ENCODE measurements at places on chromosomes 12 and 14.

DNA sequence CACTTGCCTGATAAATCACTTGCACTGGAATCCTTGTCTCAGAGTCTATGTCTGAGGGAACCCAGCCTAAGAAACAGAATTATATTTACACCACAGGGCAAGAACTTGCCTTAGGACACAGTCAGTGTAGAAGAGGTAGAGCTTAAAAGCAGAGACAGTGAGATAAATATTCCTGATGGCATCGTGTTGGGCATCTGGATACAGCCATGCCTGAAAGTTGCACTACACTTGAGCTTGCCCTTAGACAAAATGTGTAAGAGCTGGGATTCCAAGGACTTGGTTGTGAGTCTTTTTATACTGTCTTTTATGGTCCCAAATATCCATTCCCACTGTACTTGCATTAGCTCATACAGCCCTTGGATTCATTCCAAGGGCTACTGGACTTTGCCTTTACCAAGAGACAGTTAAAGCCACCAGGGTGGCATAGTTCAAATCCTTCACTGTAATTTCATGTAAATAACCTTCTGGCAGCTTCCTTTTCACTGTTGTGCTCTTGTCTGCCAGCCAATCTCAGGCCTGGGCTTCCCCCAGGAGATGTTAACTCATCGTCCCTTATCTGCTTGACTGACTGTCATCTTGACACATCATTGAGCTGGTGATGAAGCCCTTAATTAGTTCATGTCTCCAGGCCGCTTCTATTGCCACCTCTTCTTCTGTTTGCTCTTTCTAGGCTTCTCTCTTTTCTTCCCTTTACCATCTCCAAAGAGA is 577.9 kb upstream of the TBX3 start:
- no peak overlapping the region for H3K27ac ChIP-seq
- DNase-seq = no peak
- H3K36me3 ChIP-seq = no peaks in the 10 kb centered on the region
- H3K4me1 ChIP-seq = no peaks in the 10 kb centered on the region
- no peak overlapping the region for H3K4me3 ChIP-seq

DNA sequence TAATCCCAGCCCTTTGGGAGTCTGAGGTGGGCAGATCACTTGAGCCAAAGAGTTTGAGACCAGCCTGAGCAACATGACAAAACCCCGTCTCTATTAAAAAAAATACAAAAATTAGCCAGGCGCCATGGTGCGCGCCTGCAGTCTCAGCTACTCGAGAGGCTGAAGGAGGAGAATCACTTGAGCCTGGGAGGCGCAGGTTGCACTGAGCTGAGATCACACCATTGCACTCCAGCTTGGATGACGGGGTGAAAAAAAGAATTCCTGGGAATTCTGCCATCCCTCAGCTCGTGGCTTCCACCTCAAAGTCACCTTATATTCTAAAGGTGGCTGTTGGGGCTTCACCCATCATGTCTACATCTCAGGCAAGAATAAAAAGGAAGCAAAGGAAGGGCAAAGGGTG is 12.9 kb downstream of the BCL2L14 start:
- no peak overlapping the region for H3K4me3 ChIP-seq
- no peaks in the 10 kb centered on the region for H3K36me3 ChIP-seq
- no peaks in the 10 kb centered on the region for H3K27me3 ChIP-seq
- H3K27ac ChIP-seq = no peak overlapping the region
- no peak for DNase-seq
- no peaks in the 10 kb centered on the region for H3K4me1 ChIP-seq

DNA sequence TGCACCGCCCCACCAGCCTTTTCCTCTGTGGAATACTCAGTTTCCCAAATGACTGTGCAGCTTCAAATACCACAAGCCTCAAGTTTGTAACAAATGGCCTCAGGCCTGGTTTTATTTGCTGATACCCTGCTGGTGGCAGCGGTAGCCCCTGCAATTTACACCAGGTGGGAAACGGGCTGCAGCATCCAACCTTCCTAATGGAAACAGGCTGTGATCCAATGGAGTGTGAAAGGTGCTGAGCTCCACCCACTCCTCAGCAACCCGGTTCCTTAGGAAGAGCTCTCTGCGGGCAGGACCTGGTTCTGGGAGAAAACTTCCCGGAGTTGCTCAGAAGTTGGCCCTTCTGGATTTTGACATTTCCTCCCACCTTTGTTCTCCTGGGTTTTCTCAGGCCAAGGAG is 41.7 kb upstream of the LTA4H start:
- H3K36me3 ChIP-seq = no peaks in the 10 kb centered on the region
- no peaks in the 10 kb centered on the region for H3K27me3 ChIP-seq
- no peak for DNase-seq
- H3K27ac ChIP-seq = no peak overlapping the region

DNA sequence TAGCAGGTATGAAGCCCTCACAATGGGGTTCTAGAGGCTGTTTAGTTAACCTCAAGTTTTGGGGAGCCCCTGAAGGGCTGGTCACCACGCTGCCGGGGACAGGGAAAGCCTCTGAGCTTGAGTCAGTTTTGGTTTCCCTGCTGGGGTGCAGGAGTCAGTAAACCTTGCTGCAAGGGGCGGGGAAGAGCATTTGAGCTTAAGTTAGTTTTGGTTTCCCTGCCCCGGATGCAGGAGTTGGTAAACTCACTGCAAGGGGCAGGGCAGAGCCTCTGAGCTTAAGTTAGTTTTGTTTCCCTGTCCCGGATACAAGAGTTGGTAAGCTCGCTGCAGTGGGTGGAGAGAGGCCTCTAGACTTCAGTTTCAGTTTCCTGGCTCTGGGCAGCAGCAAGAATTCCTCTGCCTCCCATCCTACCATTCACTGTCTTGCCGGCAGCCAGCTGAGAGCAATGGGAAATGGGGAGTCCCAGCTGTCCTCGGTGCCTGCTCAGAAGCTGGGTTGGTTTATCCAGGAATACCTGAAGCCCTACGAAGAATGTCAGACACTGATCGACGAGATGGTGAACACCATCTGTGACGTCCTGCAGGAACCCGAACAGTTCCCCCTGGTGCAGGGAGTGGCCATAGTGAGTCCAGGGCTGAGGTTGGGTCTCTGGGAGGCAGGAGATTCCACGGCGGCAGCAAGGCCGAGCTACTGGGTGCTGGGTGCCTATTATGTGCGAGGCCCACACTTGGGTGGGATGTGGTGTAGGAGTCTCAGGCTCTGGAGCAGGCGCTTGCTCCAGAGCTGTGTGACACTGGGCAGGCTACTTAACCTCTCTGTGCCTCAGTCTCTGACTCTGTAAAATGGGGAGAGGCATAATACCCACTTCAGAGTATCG is at the start of gene OAS2:
Gene OAS2 (plus strand): TSS at position 357 of the 878 bp plus-strand sequence. CDS start 90 bp downstream, at position 447.
- H3K4me3 ChIP-seq = peak within 1 kb of the TSS; percentile 87
- peaks cover 26% of the 10 kb centered on the region for H3K4me1 ChIP-seq
- H3K27ac ChIP-seq = peak within 1 kb of the TSS; percentile 90
- H3K36me3 ChIP-seq = no peaks in the 10 kb centered on the region

DNA sequence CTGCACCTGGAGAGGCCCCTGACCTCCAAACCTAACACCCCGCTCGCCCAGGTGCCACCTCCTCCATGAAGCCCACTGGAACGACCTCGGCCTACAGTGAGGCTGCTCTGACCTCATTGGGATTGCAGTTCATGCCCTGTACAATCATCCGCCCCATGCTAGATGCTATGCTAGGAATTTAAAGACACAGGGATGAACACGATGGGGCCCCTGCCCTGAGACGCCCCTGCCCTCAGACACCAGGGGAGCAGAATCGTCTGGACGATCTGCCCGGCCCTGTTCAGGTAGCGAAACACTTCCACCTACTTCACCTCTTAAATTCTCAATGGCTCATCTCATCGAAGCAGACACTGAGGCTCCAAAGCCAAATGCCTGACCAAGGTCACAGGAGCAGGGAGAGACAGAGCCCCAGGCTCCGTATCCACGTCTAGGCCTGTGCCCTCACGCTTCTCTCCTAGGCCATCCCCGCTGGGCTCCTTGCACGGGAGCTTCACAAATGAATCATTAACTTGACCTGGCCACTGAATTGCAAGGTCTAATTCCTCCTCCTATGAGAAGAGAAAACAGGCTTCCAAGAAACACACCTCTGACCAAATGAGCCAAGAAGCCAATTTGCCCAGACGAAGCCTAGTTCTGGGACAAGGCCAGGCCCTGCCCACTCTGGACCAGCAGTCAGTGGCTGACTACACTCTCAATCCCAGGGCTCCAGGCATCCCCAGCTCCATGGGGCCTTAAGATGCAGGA is 35.2 kb downstream of the SCARB1 start:
- no peaks in the 10 kb centered on the region for H3K27me3 ChIP-seq
- H3K4me1 ChIP-seq = no peaks in the 10 kb centered on the region
- H3K36me3 ChIP-seq = no peaks in the 10 kb centered on the region
- DNase-seq = no peak

DNA sequence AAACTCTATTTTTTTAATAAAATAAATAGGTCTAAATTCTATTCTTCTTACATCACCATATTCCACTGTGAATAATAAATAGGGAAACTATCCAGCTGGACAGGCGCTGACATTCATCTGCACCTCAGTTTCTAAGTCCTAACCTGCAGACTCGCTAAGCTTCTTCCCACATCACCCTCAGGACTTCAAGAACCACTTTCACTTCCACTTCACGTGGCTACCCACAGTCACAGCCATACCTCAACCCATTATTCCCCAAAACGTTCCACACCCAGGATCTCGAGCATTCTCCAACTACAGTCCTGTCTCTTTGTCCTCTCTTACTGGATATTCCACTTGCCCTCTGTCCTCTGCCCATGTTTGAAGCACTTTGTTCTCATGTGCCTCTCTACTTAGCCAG is 71.1 kb downstream of the C2CD5 start:
- H3K4me3 ChIP-seq = no peak overlapping the region
- no peak overlapping the region for H3K27ac ChIP-seq
- H3K27me3 ChIP-seq = no peaks in the 10 kb centered on the region
- H3K36me3 ChIP-seq = peaks cover 47% of the 10 kb centered on the region
- no peaks in the 10 kb centered on the region for H3K4me1 ChIP-seq

GRCh38 chr12:111409403-111409779 is 3.7 kb downstream of the SH2B3 start:
- peak overlapping the region; percentile 67 for H3K27ac ChIP-seq
- no peak for DNase-seq
- H3K27me3 ChIP-seq = no peaks in the 10 kb centered on the region
- peak overlapping the region; percentile 94 for H3K4me3 ChIP-seq
- peaks cover 91% of the 10 kb centered on the region for H3K4me1 ChIP-seq

DNA sequence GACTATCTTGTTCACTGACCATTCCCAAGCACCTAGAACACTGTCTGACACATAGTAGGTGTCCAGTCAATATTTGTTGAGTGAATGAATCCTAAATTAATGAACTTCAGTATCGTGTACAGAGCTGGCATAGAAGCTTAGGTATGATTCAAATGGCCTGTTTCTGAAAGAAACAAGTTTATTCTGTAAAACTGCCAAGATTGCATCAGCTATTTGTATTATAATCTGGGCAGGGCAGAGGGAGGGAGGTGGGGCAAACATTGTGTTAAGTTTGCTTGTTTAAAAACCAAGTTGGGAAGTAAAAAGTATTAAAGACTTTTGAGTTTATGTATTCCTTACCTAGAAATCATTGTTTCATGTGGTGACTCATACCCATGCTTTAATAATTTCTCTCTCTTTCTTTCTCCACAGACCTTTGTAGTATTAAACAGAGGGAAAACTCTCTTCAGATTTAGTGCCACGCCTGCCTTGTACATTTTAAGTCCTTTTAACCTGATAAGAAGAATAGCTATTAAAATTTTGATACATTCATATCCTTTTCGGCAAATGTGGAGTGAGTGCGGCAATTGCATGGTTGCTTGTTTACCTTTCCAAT is 92.8 kb downstream of the SCN8A start:
- H3K27me3 ChIP-seq = no peaks in the 10 kb centered on the region
- no peaks in the 10 kb centered on the region for H3K36me3 ChIP-seq
- no peaks in the 10 kb centered on the region for H3K4me1 ChIP-seq
- H3K27ac ChIP-seq = no peak overlapping the region
- no peak overlapping the region for H3K4me3 ChIP-seq

- H3K4me3 ChIP-seq = no peak overlapping the region
- H3K27me3 ChIP-seq = no peaks in the 10 kb centered on the region
- no peak for DNase-seq
- H3K36me3 ChIP-seq = no peaks in the 10 kb centered on the region
- peaks cover 21% of the 10 kb centered on the region for H3K4me1 ChIP-seq
Observed at GRCh38 chr14:24083462-24083861, 10.6 kb upstream of the PCK2 start.

DNA sequence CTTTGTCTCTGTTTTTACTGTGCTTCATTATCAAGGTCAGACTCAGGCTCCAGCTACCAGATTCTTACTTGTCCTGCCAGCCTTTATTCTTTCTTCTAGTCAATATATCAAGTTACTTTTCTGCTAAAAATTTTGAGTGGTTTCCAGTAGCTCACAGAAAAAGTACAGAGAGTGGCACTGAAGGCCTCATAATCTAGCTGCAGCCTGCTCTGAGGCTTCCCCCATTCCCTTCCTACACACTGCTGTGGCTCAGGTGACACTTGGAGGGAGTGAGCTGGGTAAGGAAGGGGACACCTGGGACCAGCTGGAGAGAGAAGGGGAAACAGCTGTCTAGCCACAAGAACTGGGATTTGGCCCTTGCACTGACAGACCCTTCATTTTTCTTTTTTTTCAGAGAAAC is 25.4 kb downstream of the TTC6 start:
- no peak for DNase-seq
- no peak overlapping the region for H3K4me3 ChIP-seq
- H3K27me3 ChIP-seq = no peaks in the 10 kb centered on the region
- H3K27ac ChIP-seq = no peak overlapping the region
- H3K36me3 ChIP-seq = no peaks in the 10 kb centered on the region
- no peaks in the 10 kb centered on the region for H3K4me1 ChIP-seq

- no peak for DNase-seq
- H3K4me3 ChIP-seq = no peak overlapping the region
- no peak overlapping the region for H3K27ac ChIP-seq
- peaks cover 10% of the 10 kb centered on the region for H3K36me3 ChIP-seq
Observed at GRCh38 chr12:2792671-2793500, 1.9 kb upstream of the FKBP4 start.

DNA sequence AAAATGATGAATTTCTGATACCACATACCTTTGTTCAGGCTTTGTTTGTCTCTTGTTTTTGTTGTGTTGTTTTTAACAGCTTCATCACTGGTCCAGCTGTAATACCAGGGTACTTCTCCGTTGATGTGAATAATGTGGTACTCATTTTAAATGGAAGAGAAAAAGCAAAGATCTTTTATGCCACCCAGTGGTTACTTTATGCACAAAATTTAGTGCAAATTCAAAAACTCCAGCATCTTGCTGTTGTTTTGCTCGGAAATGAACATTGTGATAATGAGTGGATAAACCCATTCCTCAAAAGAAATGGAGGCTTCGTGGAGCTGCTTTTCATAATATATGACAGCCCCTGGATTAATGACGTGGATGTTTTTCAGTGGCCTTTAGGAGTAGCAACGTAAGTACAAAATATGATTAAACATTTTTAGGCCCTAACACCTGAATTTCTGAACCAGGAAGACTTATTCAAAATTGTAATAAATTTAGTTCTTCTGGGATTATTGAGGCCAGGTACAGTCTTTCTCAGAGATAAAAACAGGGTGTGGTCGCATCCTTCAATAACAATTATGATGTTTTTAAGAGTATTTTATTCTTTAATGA is 22.4 kb downstream of the RXYLT1 start:
- H3K4me1 ChIP-seq = no peaks in the 10 kb centered on the region
- no peak overlapping the region for H3K4me3 ChIP-seq
- no peaks in the 10 kb centered on the region for H3K27me3 ChIP-seq
- H3K36me3 ChIP-seq = peaks cover 8% of the 10 kb centered on the region
